Motor neuron (in vitro differentiated cells): ENCODE measurements at places on chromosomes 6 and 20.

GRCh38 chr6:90020746-90021145 is 126.5 kb downstream of the GJA10 start:
- no peak for ATAC-seq

- ATAC-seq: peak; percentile 92
Observed at GRCh38 chr20:44038681-44039123, 124.0 kb downstream of the TOX2 start.

- ATAC-seq: no peak
Observed at GRCh38 chr6:88561954-88562315, 395.8 kb upstream of the CNR1 start.

GRCh38 chr20:24662752-24663365 is 193.4 kb downstream of the SYNDIG1 start:
- no peak for ATAC-seq

DNA sequence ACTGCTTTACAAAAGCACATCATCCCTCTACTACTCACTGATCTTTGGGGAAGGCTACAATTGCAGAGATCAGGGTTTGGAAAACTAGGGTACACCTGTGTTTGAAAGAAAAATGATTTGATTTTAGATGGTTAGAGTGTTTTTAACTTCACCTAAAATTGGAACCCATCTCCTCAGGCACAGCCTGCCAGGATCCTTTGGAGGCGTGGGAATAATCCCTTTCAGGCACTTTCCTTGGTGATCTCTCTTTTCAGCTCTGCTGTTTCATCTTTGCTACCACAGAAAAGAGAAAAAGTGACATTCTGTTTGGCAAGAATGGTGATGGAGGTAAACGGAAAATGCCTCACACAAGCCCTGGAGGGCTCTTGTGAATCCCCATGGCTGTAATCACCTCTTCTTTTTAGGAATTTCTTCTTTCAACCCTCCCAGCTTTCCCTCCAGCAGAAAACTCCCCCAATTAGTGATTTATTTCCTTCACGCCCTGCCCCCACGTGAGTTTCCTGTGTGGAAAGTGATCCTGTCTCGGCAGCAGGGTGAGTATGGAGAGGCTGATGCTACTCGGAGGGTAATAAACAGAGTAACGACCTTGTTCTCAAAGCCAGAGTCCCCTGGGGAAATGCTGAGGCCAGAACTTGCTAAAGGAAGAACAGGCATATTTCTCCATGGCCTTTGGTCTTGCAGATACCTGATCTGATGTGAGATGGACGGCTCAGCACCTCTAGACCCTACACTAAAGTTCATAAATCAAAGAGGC is 9.2 kb downstream of the KCNG1 start:
- ATAC-seq: peak; percentile 77

GRCh38 chr6:134278000-134278399 is 39.9 kb downstream of the SGK1 start:
- no peak for ATAC-seq

DNA sequence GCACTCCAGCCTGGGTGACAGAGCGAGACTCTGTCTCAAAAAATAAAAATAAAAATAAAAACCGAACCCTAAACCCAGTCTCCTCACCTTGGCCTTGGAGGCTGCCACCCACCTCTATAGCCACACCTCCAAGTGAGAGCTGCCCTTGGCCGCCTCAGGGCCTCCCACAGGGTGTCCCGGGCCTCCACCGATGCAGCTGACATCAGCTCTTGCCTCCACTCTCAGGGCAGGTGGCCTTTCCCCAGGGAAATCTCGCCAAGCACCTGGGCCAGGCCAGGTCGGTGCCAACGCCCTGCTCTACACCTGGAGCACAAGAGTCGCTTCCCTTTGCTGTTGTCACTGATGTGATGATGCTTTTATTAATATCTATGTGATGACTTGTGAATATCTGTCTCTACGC is 8.9 kb upstream of the MYL9 start:
- no peak for ATAC-seq

DNA sequence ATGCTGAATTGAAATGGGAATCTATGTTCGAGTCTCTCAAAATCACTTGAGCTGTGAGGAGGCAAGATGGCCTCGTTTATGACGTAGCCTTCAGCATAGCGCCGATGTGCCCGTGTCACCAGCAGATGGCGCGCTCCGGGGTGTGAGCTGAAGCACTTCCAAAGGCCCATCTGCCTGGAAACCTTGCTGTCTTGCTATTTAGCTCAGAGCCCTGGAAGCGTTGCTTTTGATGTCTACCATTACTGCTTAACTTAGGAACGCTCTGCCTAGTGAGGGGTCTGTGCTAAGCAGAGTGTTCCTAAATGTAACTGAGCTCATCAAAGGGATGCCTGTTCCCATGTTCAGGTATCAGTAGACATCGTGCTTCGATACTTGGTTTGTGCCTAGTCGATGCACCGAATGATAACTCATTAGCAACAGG is 67.7 kb downstream of the SYCP2L start:
- ATAC-seq: peak; percentile 77

DNA sequence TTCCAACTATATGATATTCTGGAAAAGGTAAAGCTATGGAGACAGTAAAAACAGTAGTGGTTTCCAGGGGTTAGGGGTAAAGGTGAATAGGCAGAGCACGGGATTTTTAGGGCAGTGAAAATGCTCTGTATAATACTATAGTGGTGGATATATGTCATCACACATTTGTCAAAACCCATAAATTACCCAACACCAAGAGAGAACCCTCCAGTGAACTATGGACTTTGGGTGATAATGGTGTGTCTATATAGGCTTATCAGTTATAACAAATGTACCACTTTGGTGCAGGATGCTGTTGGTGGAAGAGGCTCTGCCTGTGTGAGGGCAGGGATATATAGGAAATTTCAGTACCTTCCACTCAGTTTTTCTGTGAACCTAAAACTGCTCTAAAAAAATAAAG is 149.9 kb downstream of the GPX5 start:
- no peak for ATAC-seq

DNA sequence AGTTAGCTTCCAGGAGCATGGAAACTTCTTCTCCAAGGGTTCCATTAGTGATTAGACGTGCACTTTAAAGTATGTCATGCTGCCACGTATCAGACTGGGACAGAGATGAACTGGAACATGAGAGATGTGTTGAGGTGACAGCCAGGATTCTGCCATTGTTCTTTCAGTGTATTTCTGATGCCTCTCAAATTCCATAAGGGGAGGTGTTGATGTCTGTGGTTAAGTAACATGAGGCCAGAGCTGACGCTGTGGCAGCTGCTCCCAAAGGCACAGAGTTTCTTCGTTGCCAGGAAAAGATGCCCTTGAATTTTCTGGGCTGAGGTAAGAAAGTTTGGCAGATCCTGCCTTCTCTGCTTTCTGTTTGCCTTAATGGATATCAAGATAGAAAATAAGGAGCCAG is 63.5 kb downstream of the TRMT6 start:
- no peak for ATAC-seq

- no peak for ATAC-seq
Observed at GRCh38 chr20:38855356-38855755, 49.9 kb downstream of the PPP1R16B start.

- ATAC-seq: peak; percentile 73
Observed at GRCh38 chr20:31670371-31671228, 32.9 kb downstream of the COX4I2 start.

GRCh38 chr6:129853996-129854711 is 7.0 kb downstream of the TMEM244 start:
- ATAC-seq: no peak

DNA sequence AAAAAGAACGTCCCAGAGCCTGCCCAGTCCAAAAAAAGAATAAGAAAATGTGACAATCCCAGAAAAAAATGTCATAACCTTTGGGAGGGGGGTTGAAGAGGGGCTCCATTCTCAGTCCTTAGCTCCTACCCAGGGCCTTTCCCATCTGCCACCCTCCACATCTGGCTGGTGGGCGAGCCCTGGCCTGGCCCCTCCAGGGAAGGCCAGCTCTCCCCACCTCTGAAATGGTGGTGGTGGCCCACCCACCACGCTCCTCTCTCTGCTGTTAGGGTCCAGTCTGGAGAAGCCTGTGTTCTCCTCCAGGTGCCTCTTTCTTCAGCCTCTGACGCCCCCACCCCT is 415 bp downstream of the RGS19 start:
- ATAC-seq: no peak

DNA sequence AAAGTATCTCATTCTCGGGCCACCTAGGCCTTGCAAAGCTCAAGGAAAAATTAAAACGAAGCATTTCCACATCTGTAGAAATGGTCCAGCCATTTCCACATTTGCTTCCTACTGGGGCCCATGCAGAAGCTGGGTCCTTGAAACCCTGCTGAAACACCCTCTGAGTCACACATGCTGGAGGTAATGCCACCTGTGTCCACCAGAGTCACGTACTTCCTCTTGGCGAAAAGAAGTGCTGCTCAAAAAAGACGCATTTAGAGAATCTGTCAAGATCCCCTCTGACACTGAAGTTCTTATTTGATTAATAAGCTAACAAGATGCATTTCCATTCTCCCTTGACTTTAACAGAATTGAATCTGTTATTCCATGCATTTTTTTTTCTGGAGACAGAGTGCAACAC is 423.2 kb downstream of the PREX1 start:
- no peak for ATAC-seq

GRCh38 chr6:113370508-113371502 is 486.3 kb upstream of the MARCKS start:
- ATAC-seq: no peak

- no peak for ATAC-seq
Observed at GRCh38 chr20:16556301-16556700, 16.9 kb downstream of the KIF16B start.

DNA sequence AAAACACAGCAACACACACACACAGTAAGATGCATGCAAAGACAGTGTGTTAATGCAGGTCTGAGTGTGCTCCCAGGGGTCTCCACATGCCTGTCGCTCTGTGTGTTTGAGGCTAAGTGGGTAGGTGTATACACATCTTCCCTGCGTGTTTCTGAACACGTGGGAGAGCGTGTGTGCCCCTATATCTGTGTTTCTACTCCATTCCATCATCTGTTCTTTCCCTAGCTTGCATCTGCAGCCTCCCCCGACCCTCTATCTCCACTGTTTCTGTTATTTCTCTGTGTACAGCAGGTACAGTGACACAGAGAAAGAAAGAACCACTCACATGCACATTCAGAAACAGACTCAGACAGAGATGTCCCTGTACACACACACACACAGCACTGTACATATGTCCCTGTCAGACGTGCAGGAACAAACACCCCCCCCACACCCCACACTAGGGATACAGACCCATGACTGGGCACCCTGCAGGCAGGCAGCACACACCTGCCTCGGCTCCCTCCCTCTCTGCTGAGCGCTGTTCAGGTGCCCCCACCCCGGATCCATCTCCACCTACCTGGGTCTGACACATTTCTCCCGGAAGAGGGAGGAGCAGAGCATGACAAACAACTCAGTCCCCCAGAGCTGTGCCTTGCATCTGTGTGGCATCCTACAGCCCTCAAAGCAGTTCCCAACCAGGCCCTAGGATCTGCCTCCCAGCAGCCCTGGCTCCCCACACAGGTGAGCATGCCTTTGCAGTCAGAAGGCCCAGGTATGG is 27.6 kb downstream of the KCNK15 start:
- ATAC-seq: no peak

GRCh38 chr6:116376149-116376548 is 5.4 kb downstream of the DSE start:
- no peak for ATAC-seq

- no peak for ATAC-seq
Observed at GRCh38 chr20:53510262-53510661, 83.4 kb downstream of the ZNF217 start.

DNA sequence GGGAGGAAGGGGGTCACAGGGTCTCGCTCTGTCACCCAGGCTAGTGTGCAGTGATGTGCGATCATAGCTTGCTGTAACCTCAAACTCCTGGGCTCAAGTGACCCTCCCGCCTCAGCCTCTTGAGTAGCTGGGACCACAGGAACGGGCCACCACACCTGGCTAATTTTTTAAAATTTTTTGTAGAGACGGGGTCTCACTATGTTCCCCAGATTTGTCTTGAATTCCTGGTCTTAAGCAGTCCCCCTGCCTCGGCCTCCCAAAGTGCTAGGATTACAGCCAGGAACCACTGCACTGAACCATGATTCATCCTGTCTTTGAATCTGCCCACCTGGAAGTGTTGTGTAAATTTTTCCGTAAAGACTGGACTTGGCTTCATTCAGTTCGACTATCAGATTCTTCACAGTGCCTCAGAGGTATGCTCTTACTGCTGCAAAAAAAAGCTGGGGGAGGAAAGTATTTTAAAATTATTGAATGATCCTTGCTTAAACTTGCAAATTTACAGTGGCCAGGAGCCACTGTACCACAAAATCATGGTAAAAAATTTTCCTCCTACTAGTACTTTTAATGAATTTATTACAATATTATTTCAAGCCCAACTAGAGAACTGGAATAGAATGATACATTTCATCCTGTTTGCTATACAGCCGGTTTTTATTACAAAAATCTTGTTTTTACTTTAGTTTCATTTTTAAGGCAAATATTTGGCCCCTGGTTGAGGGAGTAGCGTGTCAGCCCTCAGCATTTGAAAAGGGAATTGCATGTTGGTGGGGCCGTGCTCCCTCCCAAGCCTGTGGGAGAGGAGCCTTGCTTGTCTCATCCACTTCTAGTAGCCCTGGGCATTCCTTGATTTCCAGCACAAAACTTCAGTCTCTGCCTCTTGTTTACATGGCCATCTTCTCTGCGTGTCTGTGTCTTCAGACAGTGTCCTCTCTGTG is 202.5 kb upstream of the SGK1 start:
- ATAC-seq: no peak

- ATAC-seq: no peak
Observed at GRCh38 chr6:3011158-3011557, 11.5 kb downstream of the NQO2 start.

DNA sequence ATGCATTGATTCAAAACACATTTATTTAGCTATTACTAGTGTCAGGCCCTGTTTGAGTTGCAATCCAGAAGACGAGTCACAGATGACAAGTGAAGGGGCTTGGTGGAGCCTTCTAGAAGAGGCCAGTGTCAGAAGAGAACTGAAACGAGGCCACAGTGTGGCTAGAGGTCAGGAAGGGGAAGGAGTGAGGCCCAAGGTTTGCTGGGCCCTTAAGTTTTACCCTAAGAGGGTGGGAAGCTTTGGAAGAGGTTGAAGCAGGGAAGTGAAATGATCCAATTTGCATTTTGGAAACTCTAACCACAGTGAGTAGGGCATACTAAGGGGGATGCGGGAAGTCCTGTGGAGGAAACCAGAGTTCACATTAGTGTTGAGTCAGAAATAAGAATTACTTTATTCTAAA is 25.0 kb downstream of the TTK start:
- ATAC-seq: no peak

GRCh38 chr6:152170702-152171667 is 363.5 kb downstream of the ESR1 start:
- no peak for ATAC-seq

- ATAC-seq: no peak
Observed at GRCh38 chr6:41536795-41537758, 9.1 kb upstream of the FOXP4 start.
